Fibroblast of skin of right quadriceps (primary cell): ENCODE measurements at places on chromosomes 4 and X.

GRCh38 chr4:73432169-73433000, 3.6 kb upstream of the AFP start:
- no peak for DNase-seq

DNA sequence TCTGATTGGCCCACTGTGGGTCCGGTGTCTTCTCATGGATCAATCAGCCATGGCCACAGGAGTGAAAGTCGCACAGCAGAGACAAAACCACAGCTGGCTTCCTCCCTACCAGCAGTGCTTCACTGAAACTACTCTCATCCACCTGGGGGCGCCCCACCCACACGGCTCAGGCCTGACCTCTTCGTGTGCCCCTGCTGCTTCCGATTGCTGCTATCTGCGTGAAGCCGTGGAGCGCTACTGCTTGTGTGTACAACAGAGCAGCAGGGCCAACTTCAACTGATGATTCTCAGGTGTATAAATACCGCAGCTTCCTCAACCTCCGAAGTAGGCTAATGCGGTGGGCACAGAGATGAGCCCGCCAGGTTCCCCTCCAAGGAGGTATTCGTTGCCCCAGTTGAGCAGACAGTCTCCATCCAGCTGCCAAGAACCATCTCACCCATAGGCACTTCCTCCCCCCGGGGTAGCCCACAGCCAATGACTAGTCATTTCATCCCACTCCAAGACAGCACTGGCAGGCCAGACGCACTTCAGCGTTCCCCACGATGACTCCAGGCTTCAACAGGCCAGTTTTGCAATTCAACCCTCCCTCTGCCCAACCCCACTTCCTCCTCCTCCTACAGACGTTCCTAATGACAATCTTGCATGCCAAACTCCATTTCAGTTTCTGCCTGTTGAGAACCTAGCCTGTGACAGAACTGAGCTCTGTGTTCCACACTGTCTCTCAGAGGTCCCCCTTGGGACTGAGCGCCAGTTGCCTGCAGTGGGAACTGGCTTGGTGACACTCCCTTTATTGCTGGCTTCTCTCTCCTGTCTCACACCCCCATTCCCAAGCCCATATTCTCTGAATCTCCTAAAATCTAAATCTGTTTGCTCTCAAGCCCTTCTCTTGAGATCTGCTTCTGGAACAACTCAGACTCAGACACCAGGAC, 41.3 kb upstream of the ATP6AP2 start:
- peak; percentile 69 for DNase-seq

DNA sequence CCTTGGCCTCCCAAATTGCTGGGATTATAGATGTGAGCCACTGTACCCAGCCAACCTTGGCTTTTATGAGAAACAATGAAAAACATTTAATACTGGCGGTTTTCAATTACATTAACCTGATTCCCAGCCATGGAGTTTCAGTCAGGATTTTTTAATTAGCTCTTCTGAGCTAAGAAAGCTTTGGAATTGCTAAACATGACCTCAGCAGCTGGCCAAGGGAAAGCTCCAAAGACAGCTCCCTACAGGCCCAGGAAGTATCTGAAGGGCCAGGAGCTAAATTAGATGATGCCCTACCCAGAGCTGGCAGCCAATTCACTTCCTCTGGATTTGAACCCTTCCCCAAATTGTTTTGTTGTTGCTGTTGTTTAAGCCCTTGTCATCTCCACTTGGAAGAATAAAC, 26.5 kb upstream of the FUNDC1 start:
- DNase-seq: peak; percentile 1

DNA sequence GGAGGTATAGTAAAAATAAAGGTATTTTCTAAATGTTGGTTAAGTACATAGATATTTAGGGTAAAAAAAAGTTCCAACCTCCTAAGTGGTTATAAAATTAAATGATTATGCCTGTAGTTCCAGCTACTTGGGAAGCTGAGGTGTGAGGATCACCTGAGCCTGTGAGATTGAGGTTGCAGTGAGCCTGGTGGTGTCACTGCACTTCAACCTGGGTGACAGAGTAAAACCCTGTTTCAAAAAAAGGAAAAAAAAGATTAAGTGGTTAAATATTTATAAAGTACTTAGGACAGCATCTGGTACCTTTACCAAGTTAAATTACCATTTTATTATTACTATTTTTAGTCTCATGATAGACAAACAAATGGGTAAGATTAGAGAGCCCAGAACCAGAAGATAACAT, 1801.0 kb downstream of the C4orf33 start:
- no peak for DNase-seq

DNA sequence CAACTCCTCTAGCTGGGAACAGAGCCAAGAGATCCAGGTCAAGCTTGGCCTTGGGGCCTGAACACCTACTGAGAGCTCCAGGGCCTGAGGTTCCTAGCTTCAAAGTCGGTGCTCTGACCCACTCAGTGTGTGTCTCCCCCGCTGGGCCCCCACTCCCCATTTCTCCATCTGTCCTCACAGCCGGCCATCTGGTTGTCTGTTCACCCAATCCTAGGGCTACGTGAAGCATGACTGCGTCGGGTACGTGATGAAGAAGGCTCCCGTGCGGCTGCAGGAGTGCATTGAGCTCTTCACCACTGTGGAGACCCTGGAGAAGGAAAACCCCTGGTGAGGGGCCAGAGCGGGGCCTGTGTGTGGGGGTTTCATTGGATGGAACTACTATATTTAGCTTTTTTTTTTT, 12.3 kb downstream of the USP11 start:
- DNase-seq: no peak

- DNase-seq: no peak
Measured at GRCh38 chrX:129831091-129831885, 12.4 kb downstream of the ZDHHC9 start.

DNA sequence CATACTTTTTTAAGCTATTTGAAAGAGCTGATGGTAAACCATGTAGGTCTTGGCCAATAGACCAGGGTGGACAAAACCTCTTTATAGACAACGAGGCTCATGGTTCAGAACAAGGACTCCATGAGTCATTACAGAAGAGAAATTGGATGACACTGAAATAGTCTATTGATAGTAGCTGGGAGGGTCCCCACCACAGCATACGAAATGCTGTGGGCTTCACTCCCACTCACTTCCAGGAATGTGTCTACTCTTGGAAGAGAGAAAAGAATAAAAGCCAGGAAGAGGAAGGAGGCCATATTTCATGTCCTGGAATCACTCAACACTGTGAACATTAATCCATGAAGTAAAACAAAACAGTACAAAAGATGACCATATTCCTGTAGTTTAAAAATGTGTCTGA, 82.3 kb upstream of the MXRA5 start:
- DNase-seq: peak; percentile 68

- DNase-seq: peak; percentile 11
Measured at GRCh38 chrX:64975491-64975890, 759 bp downstream of the ZC4H2 start.

GRCh38 chrX:30521440-30522182, 56.0 kb downstream of the TASL start:
- peak; percentile 82 for DNase-seq

GRCh38 chr4:156255230-156256007, 301.8 kb upstream of the CTSO start:
- no peak for DNase-seq

- DNase-seq: peak; percentile 28
Measured at GRCh38 chr4:107757864-107758476, 37.9 kb upstream of the PAPSS1 start.

DNA sequence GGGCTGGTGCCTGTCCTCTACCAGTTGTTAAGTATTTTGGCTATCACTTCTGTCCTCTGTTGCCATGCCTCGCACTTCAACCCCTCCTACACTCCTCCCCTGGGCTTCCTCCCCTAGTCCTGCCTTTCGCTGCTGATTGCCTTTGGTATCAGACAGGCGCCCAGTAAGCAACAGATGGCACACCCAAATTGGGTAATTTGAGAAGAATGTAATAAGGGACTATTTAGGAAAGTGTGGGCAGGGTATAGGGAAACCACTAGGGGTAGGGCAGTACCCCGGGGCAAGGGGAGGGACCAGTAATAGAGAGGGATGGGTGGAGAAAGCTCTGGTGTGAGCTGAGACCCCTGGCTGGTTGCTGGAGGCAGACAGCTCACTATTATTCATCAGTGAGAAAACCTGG, 172.7 kb upstream of the USP9X start:
- DNase-seq: no peak
